A549 treated with Hydrocortisone at 1 μM for 4 hours (cell line): ENCODE measurements at places on chromosomes 1 and 21. TPM values are rescaled to one million over a fixed set of nuclear protein-coding genes. Genes with fewer than 3 reads are reported as not detected.

TP53BP2 gene
- 20.9 to 35.2 TPM (median 25.6 TPM) in 5 replicates for total RNA-seq

MYBPH gene
- not detected in 5 replicates for total RNA-seq

MFSD2A gene
- 7.0 to 7.7 TPM (median 7.6 TPM) in 5 replicates for total RNA-seq

RGSL1 gene
- not detected in 5 replicates for total RNA-seq

C8B gene
- total RNA-seq = not detected in 5 replicates

TSPAN1 gene
- total RNA-seq = 1.8 to 3.5 TPM (median 2.5 TPM) in 5 replicates

AMY1C gene
- not detected in 5 replicates for total RNA-seq

ZNF593 gene
- 46.2 to 70.1 TPM (median 67.4 TPM) in 5 replicates for total RNA-seq

AADACL4 gene
- total RNA-seq = not detected in 5 replicates

DDR2 gene
- total RNA-seq = 0.17 to 0.51 TPM (median 0.46 TPM) in 5 replicates
